ENCODE measurements at places on chromosomes 12 and 14. TPM values are rescaled to one million over a fixed set of nuclear protein-coding genes. Genes with fewer than 3 reads are reported as not detected.
A peak's percentile ranks its signal among the peaks of the same experiment; 100 is the strongest.

DNA sequence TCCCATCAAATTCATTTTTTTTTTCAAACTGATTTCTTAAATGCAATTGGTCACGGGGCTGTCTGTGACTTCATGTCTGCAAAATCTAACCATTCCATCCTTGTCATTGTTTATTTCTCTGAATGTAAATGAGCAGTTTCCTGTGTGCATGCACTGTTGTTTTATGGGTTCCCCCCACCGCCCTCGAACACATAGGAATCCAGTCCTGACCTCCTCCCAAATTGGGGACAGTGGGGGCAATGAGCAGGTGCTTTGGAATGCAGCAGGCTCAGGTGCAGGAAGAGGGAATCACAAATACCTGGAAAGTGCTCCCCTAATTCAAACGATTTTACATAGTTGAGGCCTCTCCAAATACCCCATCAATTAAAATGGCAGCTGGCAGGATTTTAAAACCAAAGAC is 62.6 kb upstream of the ESRRB start:
- DNase-seq, result no peak

- DNase-seq, result no peak
Measured at GRCh38 chr14:79852950-79853744, 358.2 kb downstream of the DIO2 start.

- DNase-seq, result peak; percentile 23
Measured at GRCh38 chr12:4118017-4118510, 155.5 kb upstream of the CCND2 start.

- DNase-seq, result no peak
Measured at GRCh38 chr12:68392376-68392775, 60.2 kb upstream of the MDM1 start.

DNA sequence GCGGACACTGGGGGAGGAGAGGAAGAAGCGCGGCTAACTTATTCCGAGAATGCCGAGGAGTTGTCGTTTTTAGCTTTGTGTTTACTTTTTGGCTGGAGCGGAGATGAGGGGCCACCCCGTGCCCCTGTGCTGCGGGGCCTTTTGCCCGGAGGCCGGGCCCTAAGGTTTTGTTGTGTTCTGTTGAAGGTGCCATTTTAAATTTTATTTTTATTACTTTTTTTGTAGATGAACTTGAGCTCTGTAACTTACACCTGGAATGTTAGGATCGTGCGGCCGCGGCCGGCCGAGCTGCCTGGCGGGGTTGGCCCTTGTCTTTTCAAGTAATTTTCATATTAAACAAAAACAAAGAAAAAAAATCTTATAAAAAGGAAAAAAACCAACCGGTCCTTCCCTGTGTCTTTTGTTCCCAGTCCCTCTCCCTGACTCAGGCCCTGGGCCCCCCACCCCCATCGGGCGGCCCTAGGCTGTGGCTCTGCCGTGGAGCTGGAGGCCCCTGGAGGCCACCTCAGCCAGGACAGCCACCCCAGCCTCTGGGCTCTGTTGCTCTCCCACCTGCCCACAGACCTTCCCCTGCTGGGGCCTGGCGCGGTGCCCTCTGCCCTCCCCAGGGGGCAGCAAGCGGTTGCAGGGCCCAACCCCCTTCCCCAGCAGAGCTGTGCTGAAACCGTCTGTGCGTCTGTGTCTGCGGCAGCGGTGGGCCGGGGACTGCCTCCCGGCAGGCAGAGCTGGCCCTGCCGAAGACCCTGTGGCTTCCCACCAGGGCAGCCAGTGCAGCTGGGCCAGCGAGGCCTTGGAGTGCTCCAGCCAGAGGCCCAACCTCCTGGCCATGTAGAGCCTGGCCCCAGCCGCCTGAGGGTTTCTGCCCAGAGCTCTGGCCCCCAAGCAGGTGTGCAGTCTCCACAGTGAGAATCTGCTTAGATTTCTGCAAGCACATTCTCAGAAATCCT is 4.0 kb upstream of the CRIP2 start:
- DNase-seq, result no peak

DNA sequence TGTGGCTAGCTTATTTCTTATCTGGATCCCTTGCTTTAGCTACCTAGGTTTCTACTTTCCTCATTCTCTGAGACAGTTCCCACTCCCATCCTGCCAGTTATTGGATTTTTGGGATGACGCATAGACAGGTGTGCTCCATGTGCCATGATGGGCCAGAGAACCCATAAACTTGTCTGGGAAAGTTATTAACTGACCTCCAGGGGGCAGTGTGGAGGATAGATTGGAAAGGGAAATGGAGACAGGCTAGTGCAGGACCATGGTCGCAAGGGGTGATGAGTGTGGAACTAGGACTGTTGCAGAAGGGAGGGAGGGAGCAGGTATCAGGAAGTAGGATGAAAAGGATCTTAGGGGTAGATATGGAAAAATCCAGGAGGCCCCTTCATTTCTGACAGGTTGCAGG is 80.3 kb downstream of the ESRRB start:
- peak; percentile 65 for DNase-seq

- DNase-seq, result no peak
Measured at GRCh38 chr12:104662203-104662602, 205.5 kb downstream of the CHST11 start.

DNA sequence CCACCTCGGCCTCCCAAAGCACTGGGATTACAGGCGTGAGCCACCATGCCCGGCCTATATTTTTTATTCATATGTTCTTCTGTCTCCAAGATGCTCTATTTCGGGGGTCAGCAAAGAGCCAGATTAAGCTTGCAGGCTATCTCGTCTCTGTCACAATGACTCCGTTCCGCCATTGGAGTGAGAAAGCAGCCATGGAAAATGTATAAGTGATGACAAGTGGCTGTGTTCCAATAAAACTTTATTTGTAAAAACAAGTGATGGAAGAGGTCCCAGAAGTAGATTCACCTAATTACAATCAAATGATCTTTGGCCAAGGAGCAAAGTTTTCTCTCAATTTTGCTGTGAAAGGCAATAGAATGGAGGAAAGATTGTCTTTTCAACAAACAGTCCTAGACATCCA is 342.6 kb downstream of the MED13L start:
- no peak for DNase-seq

DNA sequence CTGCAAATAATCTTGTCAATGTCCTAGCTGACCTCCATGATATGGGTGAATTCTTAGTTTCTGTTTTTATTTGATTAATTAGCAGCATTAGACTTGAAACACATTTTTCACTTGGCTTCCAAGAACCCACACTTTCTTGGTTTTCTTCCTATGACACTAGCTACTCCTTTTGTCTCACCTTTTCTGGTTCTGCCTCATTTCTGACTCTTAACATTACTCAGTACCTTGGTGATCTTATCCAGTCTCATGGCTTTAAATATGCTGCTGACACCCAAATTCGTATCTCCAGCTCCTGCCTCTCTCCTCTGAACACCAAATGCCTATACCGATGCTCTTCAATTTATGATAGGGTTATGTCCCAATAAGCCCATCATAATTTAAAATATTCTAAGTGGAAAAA is 32.0 kb upstream of the SSTR1 start:
- no peak for DNase-seq

GRCh38 chr14:101500061-101500460 is 61.2 kb upstream of the DIO3 start:
- DNase-seq, result no peak

GRCh38 chr12:110282956-110283817 is 2.1 kb downstream of the ATP2A2 start:
- no peak for DNase-seq

GRCh38 chr14:56211084-56211483 is 92.9 kb downstream of the PELI2 start:
- no peak for DNase-seq

DNA sequence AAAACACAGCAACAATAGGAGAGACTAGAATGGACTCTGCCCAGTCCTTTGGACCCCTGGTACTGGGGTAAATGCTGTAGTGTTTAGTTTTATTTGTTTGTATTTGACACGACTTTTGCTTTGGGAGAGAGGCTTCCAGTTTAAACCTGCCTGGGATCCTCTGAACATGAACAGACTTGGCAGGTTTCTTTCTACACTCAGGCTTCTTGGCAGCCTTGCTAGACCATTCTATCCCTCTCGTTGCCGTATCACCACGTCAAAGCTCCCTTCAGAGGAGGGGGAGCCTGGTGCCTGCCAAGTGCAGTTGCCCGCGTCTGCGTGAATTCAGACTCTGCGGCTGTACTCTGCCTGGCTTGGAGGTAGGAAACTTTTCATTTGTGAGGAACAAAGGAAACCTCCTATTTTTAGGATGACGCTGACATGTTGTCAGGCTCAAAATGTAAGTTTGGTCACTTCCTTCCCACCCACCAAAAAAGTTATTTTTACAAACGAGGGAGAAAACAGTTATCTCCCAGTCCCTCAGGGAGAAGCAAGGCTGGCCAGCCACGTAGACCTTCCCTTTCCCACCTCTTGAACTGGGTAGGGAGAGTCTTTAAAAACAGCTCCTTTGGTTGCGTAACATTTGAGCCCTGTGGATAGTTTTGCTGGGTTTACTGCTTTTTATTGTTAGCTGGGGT is 25.9 kb downstream of the CD9 start:
- DNase-seq, result no peak

GRCh38 chr12:131943389-131943788 is 6.4 kb upstream of the EP400 start:
- peak; percentile 27 for DNase-seq

DNA sequence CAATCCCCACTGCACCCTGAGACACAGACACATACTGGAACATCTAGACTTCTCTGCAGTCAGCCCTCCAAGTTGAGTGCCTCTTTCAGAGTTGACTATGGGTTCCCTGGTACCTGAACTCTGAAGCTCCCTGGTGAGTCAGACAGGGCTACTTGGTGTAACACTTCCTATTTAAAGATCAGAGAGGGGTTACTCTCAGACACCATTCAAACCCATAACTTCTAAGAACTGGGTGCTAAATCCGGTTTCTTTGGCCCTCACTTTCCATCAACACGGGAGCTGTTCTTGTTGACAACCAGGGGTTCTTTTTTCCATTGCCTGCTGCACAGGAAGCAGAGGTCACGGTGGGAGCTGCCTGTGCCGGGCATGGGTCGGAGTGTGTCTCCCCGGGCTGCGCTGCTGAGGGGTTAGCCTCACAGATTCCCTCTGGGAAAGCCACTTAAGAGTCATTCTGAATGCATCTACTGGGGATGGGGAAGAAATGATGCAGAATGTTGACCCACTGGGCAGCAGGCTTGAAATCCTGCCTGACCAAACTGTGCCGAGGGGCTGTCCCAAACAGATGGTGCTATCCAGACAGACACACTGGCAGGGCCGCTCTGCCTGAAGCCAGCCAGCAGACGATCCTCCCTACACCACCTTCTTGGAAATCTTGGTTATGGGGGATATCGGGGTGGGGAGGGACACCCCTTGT is 74.1 kb downstream of the PITPNM2 start:
- DNase-seq, result no peak

GLS2 gene
- total RNA-seq, result 17.0 TPM

COX8C gene
- not detected for total RNA-seq
